ENCODE measurements at places on chromosomes 6 and 20. TPM values are rescaled to one million over a fixed set of nuclear protein-coding genes. Genes with fewer than 3 reads are reported as not detected.

Gene PRSS35
- total RNA-seq, result 34.7 TPM

Gene CLVS2
- total RNA-seq, result 4.1 TPM

Gene C6orf58
- total RNA-seq, result not detected

Gene MUCL3
- 2.4 TPM for total RNA-seq

Gene TREML1
- 5.1 TPM for total RNA-seq

Gene OR12D3
- 3.6 TPM for total RNA-seq

Gene PRKN
- total RNA-seq, result 7.9 TPM

Gene SIRPB1
- 4.8 TPM for total RNA-seq

Gene HDGFL1
- total RNA-seq, result 2.9 TPM

Gene GPLD1
- not detected for total RNA-seq

Gene WRNIP1
- 33.7 TPM for total RNA-seq

Gene FNDC1
- 3.6 TPM for total RNA-seq

Gene SAPCD1
- not detected for total RNA-seq

DNA sequence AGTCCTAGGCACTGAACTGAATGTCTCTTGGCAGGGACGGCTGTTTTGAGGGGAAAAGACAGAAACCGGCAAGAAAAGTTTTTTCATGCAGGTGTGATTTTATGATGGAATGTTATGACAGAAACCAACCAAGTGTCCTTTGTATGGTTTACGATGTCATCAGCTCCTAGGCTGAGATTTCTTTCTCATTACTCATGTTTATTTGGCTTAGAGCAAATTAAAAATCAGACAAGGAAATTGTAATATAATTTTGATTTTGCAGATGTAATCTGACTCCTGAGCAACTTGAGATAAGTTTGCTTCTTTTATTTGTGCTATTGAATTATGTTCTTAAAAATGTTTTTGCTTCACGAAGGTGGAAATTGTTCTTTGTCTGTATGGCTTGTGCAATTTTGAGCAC lies 58.8 kb upstream of the MAP3K7 start:
- no peak for DNase-seq

DNA sequence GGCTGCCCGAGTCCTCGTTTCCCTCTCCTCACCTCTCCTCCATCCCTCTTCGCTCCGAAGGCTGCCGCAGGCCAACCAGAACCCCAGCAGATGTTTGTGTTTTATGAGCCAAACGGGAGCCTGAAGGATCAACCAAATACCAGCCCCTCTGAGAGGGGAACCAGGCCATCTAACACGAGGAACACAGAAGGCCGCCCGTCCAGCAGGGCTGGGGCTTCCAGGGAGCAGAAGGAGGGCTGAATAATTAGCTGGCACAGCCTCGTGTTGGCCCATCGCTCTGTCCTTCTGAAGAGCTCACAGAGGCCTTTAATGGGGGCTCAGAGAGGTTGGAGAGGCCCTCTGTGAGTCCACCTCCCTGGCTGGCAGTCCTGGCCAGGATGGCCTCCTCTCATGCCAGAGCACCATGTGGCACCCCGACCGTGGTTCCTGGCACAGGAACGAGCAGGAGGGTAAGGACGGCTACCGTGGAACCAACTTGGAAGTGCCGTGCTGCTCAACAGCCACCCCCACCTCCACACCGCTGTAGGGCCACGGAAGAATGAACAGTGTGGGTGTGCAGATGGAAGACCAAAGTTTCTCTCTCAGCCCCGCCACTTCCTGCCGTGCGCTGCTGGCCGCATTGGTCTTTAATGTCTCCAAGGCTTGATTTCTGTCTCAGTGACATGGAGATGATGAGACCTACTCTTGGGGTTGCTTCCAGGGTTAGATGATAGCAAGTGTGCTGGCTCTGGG lies 155.2 kb downstream of the SCML4 start:
- peak; percentile 31 for DNase-seq

DNA sequence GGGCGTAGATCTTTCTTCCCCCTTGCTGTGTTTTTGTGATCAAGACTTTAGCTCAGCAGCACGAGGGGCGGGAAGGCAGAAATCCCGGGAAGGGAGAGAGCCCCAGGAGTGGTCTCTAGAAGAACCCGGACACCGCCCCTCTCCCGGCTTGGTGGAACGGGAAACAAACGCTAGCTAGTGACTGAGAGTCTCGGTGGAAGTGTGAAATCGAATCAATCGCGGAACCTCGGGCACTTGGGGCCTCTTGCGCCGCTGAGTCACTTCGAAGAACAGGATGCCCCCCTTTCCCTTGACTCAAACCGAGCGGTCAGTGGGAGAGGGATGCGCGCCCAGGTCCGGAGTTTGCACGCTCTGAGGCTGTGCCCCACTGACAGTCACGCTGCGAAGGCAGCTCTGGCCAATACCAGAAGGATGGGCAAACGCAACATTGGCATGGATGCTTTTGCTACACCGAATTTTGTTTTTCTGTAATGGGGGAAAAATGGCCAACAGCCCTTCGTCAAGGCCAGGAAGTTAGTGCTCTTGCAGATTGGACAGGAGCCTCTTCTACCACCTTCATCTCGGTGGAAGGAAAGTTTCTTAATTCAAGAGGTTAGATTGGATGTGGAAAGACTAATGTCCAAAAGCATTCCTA lies 1.6 kb upstream of the OLIG3 start:
- no peak for DNase-seq

GRCh38 chr6:165959627-165960026 lies 208.0 kb downstream of the TBXT start:
- DNase-seq, result no peak

GRCh38 chr6:12039540-12040459 lies 27.7 kb downstream of the HIVEP1 start:
- DNase-seq, result peak; percentile 31

DNA sequence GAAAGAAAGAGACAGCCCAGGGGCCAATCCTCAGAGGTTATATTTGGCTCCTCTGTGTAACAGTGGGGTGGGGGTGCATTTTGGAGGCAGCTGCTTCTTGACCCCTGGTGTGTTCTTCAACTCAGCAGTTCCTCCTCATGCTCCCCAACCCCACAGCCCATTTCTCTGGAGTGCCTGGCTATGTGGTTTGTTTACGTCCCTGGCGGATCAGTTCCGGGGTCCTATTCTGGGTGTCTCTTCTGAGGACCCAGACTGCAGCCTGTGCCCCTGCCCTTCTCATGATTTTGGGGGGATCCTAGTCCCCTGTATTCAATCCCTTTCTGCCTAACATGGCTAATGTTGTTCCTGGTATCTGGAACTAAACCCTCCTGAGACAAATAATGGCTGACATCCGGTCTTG lies 70.5 kb upstream of the SULF2 start:
- DNase-seq, result no peak

DNA sequence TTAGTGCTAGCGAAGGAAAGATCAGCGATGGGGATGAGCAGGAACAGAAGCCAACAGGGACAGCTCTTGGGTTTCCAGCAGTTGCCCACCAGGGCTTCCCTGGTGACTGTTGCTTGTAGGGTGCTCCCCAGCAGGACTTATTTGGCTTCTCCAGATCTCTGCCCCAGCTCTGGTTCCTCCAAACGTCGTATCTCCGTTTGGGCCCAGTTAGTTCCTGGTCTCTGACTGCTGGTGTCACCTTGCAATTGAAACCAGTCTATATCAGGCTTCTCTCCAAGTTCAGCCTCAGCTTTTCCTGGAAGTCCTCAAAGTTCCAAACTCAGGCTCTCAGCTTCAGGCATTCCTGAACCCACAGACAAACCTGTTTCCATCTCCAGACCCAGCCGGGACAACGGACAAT lies 70.8 kb upstream of the NXT1 start:
- DNase-seq, result no peak

GRCh38 chr6:7446619-7447325 lies 57.2 kb downstream of the RIOK1 start:
- no peak for DNase-seq

- no peak for DNase-seq
These were observed 25.6 kb upstream of the IL17A start for GRCh38 chr6:52160472-52161104.

DNA sequence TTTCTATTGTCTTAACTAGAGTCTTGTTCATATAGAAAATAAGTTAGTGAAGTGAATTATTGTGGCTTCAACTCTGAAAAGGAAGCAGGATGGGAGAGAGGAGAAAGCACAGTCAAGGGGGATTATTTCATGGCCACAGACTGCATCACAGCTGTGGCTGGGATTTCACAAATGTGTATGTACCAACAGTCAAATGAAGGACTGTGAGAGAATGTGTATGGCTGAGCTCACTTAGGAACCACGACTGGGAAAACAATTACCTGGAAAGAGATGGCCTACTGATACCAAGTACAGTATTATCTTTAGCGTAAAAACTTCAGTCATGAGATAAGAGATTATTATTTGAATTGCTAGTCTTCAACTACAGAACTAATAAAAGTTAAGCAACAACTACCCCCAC lies 54.9 kb downstream of the SESN1 start:
- DNase-seq, result no peak

GRCh38 chr6:110852773-110853172 lies 21.8 kb upstream of the AMD1 start:
- no peak for DNase-seq

- no peak for DNase-seq
These were observed 81.5 kb downstream of the CEBPB start for GRCh38 chr20:50272030-50272723.

DNA sequence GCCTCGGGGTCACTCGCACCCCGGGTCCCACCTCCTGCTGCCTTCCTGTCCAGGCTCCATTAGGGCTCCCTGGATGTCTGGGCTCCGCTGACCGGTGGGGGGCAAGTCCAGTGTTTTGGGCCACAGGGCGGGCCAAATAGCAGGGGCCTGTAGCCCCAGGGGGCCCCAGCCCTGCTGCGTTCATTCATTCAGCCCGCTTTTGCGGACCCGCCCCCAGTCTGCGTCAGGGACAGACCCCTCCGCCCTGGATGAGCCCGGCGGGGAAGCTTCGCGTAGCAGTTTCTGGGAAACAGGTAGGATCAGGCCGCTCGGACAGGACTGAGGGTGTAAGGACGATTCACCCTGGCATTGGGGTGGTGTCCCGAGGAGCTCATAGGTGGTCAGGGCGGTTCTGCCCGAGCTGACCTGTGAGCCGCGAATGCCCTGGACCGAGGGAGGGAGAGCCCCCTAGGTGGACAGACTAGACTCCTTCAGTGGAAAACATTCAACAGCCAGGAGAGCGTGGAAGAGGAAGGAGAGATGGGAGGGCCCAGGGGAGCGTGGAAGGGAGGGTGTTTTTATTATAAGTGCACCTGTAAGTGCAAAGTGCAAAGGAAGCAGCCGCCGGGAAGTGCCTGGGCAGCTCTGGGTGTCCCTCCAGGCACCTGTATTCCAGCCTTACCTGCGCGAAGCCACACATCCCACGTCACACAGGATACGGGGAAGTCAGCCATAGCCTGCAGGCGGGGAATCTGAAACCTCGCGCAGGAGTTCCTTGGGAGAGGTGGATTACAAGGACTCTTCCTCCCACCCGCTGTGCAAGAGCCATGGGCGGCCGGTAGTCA lies 662 bp downstream of the ENTPD6 start:
- peak; percentile 11 for DNase-seq

DNA sequence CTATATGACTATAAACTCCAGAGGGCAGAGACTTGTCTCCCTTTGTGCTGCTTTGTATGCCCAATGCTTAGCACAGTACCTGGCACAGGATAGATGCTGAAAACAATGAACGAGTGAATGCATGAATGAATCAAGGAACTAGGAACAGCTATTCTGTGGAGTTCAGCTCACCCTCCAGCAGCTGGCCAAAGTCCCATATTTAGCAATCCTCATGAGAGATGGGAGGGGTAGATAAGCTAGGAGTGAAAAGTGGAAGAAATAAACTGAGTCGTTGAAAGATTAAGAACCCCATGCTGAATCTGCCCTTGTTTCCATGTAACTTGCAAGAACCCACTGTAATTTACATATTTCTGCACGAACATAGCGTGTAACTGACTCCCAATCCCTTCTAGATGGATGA lies 106.5 kb downstream of the MAFB start:
- DNase-seq, result no peak

- DNase-seq, result peak; percentile 62
These were observed 19.5 kb downstream of the NDUFAF4 start for GRCh38 chr6:96878143-96878542.

DNA sequence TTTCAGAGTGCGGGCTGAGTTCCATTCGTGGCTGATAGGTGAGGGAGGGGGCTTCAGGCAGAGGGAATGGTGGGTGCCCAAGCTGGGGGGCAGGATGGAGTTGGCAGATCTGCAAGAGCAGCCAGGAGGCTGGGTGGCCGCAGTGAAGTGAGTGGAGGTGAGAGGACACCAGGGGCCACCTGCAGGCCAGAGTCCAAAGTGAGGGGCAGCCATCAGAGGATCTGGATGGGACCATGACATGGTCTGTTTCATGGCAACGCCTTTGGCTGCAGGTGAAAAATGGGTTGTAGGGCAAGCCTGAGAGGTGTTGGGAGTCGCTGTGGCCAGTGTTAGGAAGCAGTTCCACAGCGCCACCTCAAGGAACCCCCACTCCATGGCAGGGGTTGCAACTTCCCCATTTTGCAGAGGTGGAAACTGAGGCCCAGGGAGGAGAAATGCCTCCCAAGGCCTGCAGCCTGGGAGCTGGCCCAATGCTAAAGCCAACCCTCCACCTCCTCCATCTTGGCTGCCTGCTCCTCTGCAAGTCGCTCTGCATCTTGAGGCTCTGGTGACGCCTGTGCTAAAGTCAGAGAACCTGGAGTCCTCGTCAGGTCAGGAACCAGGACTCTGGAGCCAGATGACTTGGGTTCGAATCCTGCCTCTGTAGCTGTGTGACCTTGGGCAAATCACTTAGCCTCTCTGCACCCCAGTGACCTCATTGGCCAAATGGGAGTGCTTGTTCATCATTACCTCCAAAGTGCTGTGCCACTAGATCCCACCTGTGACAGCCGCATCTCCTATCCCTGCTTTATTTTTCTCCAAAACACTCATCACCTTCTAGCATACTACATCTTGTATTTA lies 153.8 kb downstream of the CEBPB start:
- DNase-seq, result no peak

DNA sequence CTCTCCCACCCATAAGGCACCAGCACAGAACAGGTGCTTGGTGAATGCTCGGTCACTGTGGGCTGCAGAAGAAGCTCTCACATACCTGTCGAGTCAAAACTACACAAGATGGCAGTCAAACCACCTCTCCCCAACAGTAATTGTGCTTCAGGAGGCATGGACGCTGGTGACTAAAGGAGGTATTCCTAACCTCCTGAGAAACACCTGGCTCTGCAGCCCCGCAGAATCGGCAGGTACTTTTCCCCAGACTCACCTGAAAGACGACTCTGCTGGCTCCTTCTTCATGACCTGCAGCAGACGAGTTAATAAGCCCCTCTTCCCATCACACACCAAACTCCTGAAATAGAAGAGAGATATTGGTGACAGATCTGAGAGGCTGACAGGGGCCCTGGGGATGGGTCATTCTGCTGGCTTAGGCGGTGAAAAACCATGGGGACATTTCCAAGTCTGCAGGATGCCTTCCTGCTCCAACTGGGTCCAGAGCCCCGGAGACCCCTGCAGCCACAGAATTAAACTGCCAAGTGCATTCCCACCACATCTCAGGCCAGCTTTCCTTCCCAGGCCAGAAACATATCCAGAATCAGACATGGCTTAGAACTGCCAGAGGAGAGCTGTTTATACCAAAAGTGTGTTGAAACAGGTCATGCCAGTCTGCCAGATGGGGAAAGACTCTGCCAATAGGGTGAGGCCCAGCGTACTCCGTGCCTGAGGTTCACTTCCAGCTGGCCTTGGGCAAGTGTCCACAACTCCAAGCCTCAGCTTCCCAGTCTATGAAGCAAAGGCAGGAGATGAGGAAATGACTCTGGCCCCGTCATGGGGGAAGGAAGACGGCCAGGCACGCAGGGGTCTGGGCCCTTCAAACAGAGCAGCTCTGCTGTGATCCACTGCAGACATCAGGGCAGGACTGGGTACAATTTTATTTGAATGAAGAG lies 53.0 kb downstream of the MYH7B start:
- DNase-seq, result no peak

- DNase-seq, result no peak
These were observed 67.3 kb upstream of the RALY start for GRCh38 chr20:33926425-33926824.
